NCI-H1092 treated with DMSO at 0.1 percent for 48 hours (cell line): ENCODE measurements at places on chromosomes 4 and X.
A peak's percentile ranks its signal among the peaks of the same experiment; 100 is the strongest.

DNA sequence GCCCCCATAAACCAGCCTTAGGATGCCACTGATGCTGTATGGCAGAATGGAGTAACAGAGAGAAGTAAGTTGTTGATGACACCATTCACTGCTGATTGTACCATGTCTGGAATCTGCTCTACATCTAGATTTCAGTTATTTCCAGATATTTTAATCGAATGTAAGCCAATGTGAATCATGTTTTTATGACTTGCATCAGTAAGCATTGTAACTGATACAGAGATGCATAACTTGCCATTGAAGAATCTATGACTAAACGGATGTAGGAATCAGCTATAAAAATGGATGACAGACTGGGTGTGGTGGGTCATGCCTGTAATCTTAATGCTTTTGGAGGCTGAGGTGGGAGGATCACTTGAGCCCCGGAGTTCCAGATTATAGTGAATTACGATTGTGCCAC, 161.0 kb upstream of the GATB start:
- no peak for DNase-seq

DNA sequence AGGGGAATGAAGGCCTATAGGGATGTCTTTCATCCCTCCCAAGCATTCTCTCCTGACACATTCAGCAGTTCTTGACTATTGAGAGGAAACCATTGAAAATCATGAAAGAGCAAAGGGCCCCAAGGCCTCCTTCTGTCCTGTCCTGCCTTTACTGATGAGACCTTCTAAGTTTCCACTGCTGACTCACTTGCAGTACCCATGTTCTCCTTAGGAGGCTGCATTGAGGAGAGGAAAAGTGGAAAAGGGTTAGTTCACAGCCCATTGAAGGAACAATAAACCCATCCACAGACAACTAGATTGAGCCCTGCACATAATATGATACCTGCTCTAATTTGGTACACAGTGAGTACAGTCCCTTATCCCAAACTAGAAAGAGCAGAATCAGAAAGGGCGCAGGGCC, 115.1 kb upstream of the PNPLA4 start:
- DNase-seq: peak; percentile 91

GRCh38 chrX:69016293-69016941, 148.8 kb downstream of the PJA1 start:
- no peak for DNase-seq

GRCh38 chr4:168695288-168695687, 198.4 kb downstream of the PALLD start:
- no peak for DNase-seq

DNA sequence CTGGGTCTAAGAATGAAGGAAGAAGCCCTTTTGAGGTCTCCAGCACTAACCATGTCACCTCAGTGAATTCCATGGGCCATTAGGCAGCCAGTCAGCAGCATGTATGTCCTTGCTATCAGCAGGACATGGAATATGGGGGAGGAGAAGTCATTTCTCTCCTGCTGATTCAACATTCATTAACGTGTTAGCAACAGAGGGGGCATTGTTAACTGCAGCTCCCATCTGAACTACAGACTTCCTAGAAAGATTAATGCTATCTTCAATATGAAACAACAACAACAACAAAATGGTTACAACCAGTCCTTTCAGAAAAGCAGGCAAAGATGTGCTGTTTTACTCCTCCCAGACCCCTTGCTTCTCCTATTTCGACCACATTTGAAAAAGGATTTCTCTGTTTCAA, 120.4 kb upstream of the SLC34A2 start:
- no peak for DNase-seq

DNA sequence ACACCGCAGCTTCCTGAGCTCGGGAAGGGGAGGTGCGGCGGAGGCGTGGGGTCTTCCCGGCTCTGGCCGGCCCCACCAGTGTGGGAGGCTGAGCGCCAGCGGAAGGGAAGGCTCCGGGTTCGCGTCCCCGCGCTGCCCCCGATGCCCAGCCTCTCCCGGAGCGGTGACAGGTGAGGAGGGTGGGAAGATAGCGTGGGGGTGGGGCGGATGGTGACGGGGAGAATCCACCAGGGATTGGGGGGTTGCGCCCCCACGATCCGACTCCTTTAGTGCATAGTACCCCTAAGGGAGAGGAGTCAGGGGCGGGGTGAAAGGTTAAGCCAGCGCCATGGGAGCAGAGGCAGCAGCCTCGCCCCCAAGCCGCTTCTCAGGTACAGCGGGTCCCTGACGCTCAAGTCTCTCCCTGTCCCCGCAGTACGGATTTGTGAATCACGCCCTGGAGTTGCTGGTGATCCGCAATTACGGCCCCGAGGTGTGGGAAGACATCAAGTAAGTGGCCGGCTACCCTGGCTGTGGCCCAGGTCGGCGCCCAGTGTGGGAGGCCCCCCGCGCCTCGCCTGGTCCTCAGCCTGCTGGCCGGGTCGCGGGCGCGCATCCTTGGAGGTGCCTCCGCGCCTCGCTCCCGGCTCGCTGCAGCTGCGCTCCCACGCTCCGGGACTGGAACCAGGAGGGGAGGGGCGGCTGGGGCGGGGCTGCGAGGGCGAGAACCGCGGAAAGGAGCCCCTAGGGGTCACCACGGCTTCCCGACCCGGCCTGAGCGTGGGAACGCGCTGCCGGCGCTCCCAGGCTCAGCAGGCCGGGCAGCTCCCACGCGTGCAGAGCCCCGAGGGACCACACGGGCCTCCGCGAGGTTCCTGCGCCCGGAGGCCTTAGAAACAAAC, 791 bp downstream of the GUCY1B1 start:
- DNase-seq: no peak

- peak; percentile 44 for DNase-seq
These were observed 172.2 kb upstream of the CXCL13 start for GRCh38 chr4:77433418-77433733.

GRCh38 chr4:10753336-10753735, 68.8 kb upstream of the CLNK start:
- no peak for DNase-seq
